ENCODE measurements at places on chromosomes 6 and 20. TPM values are rescaled to one million over a fixed set of nuclear protein-coding genes. Genes with fewer than 3 reads are reported as not detected.
A peak's percentile ranks its signal among the peaks of the same experiment; 100 is the strongest.

PRIM2 gene
- 10.1 TPM for total RNA-seq

KHDC1L gene
- total RNA-seq: not detected

BACH2 gene
- total RNA-seq: 0.38 TPM

OR2J3 gene
- not detected for total RNA-seq

ADNP gene
- total RNA-seq: 28.2 TPM

CITED2 gene
- 10.3 TPM for total RNA-seq

GRCh38 chr6:34476921-34477320 is 11.0 kb downstream of the PACSIN1 start:
- no peak for DNase-seq

DNA sequence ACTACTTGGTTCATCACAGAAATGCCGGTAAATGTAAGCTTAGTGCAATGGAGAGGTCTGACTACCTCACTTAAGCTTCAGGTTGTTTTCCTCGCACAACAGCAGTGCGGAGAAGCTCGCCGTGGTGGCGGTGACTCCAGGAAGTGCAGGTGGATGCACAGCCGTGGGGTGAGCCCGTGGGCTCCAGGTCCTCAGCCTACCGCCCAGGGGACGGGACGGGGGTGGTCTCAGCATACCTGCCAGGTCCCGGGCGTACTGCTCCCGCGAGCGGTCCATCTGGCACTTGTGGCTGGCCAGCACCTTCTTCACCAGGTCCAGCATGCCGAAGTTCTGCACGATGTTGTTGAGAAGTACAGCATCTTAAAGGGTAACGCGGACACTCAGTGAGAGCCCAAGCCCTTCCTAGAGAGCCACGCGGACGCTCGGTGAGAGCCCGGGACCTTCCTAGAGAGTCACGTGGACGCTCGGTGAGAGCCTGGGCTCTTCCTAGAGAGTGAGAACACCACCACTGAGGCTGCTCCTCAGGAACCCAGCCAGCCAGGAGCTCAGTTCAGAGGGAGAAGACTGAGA is 17.8 kb upstream of the HELZ2 start:
- no peak for DNase-seq

GRCh38 chr20:53586640-53587039 is 7.0 kb downstream of the ZNF217 start:
- no peak for DNase-seq

GRCh38 chr6:144029452-144029851 is 21.4 kb upstream of the PLAGL1 start:
- DNase-seq: no peak

DNA sequence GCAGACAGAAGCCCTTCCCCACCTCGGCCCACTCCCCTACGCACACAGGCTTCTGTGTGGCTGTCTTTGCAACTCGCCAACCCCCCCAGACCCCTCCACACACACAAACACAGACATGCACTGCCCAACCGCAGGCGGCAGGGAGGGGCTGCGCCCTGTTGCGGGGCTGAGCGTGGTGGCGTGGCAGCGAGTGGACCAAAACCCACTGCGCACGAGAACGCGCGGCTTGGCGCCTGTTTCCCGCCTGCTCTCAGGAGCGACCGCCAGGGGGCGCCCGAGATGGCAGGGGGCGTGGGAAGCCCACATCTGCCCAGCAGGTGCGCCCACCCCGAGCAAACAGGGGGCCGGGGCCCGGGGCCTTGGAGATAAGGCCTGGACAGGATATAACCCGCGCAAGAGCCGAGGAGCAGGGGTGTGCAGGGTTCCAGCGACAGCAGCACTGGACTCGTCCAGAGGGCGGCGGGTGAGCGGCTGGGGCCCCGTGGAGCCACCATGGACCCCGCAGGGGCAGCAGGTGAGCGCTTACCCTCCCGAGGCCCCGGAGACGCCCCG is at the start of gene RBPJL:
Gene RBPJL, plus strand, starts transcription at position 410 of the 552 bp plus-strand sequence. Its CDS starts 83 bp downstream, at position 493.
- DNase-seq: no peak

DNA sequence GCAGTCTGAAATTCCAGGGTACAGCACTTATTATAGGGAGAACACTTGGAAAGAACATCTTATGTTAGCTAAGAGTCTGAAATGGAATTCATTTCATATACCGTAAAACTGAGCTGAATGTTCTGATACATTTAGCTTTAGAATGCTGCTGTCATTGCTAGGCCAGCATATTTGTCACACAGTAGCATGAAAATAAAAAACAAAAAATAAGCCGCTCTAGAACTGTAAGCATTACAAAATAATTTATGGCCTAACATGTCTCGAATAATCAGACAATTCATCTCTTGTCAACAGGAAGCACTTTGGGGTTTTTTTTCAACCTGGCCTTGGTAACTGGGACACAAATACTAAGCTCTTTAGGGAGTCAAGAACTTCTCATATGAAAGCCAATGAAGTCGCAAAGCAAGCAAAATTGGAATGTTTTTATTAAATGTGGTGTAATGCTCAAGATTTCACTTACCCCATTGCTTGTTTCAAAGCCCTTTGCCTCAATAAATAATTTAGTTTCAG is 115.7 kb downstream of the PHACTR1 start:
- no peak for DNase-seq

- no peak for DNase-seq
Measured at GRCh38 chr6:33980176-33981175, 165.4 kb downstream of the GRM4 start.

DNA sequence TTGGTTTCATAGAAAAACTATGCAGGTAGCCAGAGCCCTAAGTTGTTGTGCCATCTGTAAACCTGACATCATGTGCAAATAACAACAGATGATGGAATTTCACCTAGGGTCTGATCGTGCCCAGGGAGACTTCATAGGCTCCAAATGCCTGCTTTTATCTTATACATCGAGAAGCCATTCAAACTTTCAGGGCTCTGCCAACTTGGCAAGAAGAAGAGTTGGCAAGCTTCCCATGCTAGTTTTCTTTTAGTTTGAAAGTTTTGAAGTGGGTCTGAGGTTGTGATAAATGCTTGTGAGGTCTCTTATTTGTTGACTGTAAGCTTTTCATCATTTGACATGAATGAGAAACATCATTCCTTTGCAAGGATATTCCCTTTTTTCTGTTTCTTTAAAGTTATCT is 175.4 kb upstream of the FLRT3 start:
- no peak for DNase-seq

DNA sequence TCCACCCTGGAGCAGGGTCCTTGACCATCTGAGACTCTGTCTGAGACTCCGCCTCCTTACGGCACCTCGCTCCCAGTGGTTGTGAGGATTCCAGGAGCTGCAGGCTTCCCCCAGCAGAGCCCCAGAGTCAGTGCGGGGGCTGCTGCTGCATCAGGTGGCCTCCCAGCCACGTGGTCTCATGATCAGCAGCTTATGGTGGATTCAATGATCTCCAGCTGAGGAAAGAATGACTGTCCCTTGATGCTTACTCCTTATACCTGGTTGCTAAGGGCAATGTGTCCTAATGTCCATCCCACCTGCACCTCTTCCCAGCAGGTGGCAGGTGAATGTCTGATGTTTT is 40.0 kb downstream of the SLC22A1 start:
- no peak for DNase-seq

- no peak for DNase-seq
Measured at GRCh38 chr6:139979021-139979725, 604.7 kb upstream of the CITED2 start.

DNA sequence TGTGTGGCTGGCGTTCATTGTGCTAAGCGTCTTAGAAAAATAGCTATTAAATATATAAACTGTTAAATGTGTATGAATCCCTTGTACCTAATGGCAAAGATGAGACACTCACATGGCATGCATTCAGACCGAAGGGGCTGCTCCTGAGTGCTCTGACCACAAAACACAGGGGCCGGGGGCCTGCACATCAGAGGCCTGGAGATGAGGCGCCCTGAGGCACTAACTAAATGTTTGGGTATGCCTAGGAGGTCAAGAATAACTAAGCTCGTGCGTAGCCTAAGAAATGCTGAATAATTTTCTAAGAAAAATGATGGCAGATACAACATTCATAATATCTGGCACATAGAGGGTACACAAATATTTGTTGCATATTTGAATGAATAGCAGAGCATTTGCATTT is 92.5 kb downstream of the PSMB1 start:
- no peak for DNase-seq

GRCh38 chr6:91865889-91866288 is 1279.0 kb upstream of the MAP3K7 start:
- peak; percentile 10 for DNase-seq

DNA sequence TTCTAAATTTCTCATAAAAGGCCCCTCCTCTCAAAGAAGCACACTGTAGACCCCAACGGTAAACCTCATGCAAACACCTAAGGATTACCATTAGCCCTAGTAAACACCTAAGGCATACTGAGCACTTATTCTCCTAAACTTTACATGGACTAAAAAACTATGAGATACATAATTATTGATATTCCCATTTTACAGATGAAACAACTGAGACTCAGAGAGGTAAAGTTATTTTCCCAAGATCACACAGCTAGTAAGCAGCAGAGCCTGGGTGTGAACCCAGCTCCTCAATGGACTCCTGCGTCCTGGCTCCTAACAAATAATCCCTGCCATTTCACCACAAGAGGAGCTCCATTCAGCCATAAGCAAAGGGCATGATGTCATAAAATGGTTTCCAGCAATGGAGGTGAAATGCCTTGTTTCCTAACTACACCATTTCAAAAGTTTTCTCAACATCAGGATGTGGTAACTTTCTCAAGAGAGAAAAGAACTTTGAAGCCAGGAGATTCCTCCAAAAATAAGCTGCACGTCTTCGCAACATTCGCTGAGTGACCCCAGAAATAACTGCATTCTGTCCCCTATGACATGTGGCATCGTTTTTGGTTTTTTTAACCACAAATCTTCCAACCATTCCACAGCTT is 4.1 kb downstream of the ATP9A start:
- no peak for DNase-seq

DNA sequence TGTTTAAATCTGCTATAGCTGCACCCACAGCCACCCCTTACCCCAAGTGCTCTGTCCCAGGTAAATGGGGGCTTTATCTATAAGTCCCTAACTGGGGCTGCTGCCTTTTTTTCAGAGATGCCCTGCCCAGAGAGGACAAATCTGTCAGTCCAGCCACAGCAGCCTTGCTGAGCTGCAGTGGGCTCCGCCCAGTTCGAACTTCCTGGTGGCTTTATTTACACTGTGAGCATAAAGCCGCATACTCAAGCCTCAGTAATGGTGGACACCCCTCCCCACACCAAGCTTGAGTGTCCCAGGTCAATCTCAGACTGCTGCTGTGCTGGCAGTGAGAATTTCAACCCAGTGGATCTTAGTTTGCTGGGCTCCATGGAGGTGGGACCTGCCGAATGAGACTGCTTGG is 505.2 kb downstream of the CBLN4 start:
- no peak for DNase-seq

DNA sequence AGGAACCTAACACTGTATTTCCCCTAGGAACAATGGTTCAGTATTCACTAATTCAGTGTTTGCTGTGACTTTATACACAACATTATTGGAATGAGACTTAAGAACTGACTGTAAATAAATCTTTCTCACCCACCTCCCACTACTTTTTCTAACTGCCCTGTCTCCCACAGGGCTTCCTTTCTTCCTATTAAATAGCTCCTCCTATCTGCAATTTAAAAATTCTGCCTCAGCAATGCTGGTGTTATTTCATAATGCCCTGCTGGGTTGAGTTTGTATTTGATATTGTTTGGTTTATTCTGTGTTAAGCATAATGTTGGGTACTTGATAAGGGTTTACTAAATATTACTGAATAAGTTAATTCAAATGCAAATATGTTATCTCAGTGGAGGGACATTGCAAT is 573.1 kb upstream of the RNF217 start:
- no peak for DNase-seq

- peak; percentile 19 for DNase-seq
Measured at GRCh38 chr6:158322400-158322723, 10.1 kb downstream of the TULP4 start.

DNA sequence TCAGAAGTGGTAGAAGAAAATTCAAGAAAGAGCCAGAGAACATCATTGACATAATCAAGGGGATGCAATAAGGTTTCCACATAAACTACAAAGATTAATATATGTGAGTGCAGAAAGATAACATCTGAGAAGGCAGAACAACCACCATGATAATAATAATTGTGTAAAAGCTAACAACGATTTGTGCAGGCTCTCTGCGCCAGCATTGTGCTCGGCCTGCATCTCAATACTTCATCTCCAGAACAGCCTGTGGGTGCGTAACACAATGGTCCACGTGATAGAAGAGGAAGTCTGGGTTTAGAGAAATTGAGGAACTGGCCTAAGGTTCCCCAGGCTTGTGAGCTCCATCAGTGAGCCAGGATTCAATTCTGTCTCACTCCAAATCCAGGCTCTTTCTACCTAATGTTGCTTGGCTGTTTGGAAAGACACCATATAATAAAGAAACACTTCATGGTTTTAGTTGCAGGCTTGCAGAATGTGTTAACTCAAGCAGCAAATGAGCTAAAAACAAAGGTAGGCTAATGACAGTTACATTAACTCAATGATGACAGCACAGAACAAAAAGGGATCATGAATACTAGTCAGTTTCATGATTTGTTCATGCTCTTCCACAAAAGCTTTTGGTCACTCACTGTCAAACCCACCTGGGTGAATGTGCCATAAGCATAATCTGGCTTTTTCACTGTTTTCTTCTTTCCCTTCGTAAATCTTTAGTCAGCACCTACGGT is 71.2 kb downstream of the LY86 start:
- no peak for DNase-seq

GRCh38 chr6:45836438-45836824 is 179.2 kb downstream of the CLIC5 start:
- DNase-seq: no peak

GRCh38 chr20:35174458-35175216 is 2.8 kb downstream of the PROCR start:
- DNase-seq: no peak

DNA sequence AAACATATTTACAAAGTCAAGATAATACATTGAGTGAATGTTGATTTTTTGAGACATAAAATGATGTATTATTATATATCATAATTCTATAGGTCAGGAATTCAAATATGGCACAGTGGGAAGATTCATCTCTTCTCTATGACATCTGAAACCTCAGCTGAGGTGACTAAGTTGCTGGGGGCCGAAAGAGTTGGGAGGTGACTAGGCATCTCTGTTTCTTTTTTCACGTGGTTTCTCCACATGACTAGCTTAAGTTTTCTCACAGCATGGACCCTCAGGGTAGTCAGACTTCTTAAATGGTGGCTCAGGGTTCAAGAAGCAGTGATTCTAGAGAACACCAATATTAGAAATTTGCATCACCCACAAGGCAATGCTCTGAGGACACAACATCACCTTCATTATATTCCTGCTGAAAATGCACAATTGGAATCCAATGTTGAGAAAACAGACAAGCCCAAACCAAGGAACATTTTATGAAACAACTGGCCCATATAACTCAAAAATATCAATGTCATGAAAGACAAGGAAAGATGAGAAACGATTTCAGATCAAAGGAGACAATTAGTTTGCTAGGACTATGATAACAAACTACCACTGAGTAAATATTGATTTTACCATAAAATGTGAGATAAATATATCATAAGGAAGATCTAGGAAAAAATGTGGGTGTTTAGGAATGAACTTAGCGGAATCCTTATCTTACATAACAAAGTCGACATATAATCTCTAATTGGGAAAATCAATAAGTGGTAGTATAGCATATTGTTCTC is 273.3 kb upstream of the IRAK1BP1 start:
- peak; percentile 55 for DNase-seq

All from bronchial epithelial cell (primary cell).